ENCODE measurements at places on chromosomes 5 and 9.

- DNase-seq, result no peak
Measured at GRCh38 chr5:59763541-59763940, 130.0 kb downstream of the PDE4D start.

- no peak for DNase-seq
Measured at GRCh38 chr9:114282104-114282485, 40.8 kb upstream of the ORM1 start.

DNA sequence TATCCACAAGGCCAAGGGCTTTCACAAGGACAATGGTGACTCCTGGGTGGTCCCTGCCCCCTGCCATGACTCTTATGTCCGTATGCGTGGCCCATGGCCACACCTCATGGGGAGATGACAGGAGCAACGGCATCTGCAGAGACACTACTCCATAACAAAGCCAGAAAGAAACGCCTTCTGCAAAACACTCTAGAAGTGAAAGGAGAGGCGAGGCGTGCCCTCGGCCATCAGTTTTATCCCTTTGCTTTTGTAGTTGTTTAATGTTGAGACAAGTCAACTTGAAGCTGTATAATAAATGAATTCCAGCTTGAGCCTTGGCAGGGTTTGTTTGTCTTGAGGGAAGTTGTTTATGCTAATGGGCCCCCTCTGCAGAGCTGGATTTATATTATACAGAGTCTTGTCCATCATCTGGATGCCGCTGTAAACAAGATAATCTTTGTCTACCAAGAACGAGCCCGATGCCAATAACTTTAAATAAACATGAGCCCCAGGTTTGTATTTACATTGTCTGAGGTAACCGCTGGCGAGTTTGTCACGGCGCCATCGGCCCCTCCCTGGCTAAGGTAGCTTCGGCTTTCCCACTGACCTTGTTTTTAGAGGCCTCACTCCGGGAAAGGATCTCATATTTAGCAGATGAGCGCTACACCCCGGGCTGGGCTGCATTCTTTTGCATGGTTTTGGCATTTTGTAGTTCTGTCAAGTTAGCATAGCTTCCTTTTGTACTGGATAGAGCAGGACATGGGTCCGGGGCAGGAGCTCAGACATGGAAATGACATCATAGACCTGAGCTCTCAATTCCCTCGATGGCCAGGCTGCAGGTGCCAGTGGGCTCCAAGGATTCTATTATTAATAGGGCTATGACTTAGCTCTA, 165.3 kb downstream of the ERCC6L2 start:
- DNase-seq, result no peak

GRCh38 chr9:37617161-37617560, 24.8 kb upstream of the TOMM5 start:
- no peak for DNase-seq

DNA sequence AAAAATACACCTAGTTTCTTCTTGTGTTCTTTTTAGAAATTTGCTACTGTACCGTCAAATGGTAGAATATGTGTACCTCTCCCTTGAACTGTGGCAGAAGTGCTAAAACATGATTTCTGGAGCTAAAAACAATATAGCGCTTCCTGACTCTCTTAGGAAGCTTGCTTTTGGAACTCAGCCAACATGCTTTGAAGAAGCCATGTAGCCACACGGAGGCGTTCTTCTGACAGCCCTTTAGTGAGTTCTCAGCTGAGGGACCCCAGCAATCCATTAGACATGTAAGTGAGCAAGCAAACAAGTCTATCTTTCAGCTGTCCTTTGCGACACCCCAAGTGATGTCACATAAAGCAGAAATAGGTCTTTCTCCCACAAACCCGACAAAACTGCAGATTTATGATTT, 917.0 kb downstream of the CDH9 start:
- no peak for DNase-seq

- DNase-seq, result no peak
Measured at GRCh38 chr9:98861781-98862504, 54.5 kb downstream of the GALNT12 start.

- no peak for DNase-seq
Measured at GRCh38 chr5:132232465-132232864, 4.8 kb upstream of the P4HA2 start.

- DNase-seq, result no peak
Measured at GRCh38 chr5:99285606-99286005, 356.8 kb upstream of the CHD1 start.

DNA sequence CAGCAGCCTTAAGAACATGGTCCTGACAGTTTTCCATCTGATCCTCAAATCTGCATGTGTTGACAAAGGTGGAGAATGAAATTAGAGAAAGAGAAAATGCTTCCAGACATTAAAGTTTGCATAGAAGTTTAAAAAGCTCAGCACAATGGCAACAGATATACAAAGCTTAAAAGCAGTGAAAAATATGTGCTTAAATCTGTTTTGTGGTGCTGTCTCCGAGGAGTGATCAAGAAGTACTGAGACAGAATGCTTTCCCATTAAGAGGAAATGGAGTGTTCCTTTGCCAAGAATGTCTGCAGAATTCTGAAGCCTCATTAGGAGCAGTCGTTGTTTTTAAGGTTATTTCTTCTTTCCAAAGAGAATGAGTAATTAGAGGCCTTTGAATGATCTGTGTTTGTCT, 131.4 kb downstream of the MCTP1 start:
- DNase-seq, result no peak

- no peak for DNase-seq
Measured at GRCh38 chr5:37251665-37252064, 2.5 kb upstream of the CPLANE1 start.

- no peak for DNase-seq
Measured at GRCh38 chr9:34628656-34629490, at the start of gene ARID3C. ARID3C (minus strand) TSS chr9:34629066; CDS start chr9:34628014, 1,052 bp downstream.

- DNase-seq, result no peak
Measured at GRCh38 chr5:112248623-112249022, 170.5 kb downstream of the EPB41L4A start.

DNA sequence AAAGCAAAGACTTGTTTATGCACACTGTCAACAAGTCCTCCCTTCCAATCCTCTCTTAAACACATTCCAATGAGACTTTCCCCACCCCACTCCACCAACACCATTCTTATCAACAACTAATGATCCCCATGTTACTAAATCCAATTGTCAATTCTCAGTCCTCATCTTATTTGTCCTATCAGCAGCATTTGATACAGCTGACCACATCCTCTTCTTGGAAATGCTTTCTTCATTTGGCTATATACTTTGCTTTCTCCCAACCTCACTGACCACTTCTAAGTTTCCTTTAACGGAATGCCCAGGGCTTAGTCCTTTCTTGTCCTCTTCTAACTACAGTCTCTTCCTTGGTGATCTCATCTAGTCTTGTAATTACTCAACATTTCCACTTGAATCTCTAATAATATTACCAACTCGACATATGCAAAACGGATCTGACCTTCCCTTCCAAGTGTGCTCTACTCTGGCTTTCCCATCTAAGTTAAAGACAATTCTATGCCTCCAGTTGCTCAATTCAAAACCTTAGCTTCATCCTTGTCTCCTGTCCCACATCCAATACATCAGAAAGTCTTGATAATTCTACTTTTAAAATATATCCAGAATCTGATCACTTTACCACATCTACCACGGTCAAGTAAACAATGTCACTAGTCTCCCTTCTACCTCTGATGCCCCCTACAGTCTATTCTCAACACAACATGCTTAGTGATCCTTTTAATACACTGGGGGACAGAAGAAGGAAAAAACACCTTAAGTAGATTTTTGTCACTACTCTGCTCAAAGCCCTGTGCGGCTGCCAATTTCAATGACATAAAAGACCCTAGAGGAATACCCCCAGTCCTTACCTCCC, 25.5 kb downstream of the AGTPBP1 start:
- no peak for DNase-seq

DNA sequence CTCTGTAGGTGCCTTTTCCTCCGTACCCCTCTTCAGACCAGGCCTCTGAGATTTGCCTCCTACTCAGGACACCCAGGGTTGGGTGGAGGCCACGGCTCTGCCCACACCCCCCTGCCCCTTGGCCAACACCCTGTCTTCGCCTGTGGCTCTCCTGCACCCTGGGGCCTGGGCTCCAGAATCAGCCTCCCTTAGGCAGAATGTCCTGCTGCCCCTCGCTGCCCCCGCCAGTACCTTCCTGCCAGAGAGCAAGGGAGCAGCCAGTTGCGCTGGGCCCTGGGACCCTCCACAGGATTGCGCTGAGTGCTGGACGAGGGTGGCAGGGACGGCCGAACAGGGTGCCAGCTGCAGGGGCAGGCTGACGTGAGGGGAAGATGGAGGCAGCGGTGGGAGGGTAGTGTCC, 53.5 kb downstream of the COL5A1 start:
- no peak for DNase-seq

DNA sequence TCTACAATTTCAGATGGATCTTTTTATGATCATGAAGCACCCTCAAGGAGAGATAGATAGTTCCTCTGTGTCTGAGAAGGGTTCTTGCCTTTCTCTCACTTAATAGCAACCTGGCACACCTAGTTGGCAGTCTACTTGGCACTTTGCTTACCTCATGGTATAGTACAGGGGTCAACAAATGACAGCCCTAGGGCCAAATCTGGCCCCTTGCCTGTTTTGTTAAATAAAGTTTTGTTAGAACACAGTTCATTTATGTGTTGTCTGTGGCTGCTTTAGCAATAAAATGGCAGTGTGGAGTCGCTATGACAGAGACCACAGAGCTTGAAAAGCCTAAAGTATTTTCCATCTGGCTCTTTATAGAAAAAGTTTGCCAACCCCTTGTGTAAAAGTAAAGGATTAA, 119.3 kb upstream of the CPEB4 start:
- DNase-seq, result no peak

DNA sequence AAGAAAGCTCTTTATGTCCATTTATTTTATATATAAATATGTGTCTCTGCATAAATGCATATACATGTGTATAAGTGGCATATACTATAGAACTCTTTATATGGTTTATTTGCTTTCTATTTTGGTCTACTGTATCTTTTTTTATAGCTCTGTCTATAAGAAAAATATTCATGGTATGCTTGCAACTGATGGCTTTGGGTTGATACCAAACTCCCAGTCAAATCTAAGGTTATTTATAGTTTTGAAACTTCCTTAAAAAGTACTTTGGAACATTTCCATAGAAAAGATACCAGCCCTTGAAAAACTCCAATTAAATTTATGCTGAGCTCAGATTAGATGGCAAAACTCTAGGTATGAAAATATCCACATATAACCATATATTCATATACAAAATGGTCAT, 120.0 kb upstream of the KLF9 start:
- DNase-seq, result no peak

- DNase-seq, result no peak
Measured at GRCh38 chr5:95989283-95990048, 27.8 kb upstream of the ELL2 start.

Measured in cortex of kidney (tissue), 1 donor.